Osteocyte (in vitro differentiated cells): ENCODE measurements at places on chromosomes 4 and X. TPM values are rescaled to one million over a fixed set of nuclear protein-coding genes. Genes with fewer than 3 reads are reported as not detected.

Gene SRPX
- total RNA-seq, result 41.7 and 48.0 TPM in 2 replicates

Gene USP27X
- total RNA-seq, result 4.5 and 4.6 TPM in 2 replicates

DNA sequence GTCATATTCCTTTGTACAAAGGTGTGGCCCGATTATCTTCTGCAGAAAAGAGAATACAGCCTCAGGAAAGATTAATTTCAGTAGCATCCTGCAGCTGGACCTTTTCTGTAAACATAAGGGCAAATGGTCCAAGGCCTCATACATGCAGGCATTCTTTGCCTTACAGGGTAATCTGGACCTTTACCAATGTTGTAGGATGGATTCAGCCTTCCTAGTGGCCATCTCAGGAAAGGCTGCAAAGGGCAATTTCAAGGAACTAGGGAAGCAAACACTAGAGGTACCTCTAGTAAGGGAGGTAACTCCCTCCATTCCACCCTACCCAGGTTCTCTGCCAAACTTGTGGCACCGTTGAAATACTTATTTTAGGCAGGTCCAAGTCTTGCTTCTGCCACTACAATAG, 43.0 kb downstream of the UGT2B28 start:
- peaks cover 4% of the 10 kb centered on the region for H3K27me3 ChIP-seq
- H3K27ac ChIP-seq, result no peak overlapping the region
- DNase-seq, result no peak
- no peak overlapping the region for H3K4me3 ChIP-seq

DNA sequence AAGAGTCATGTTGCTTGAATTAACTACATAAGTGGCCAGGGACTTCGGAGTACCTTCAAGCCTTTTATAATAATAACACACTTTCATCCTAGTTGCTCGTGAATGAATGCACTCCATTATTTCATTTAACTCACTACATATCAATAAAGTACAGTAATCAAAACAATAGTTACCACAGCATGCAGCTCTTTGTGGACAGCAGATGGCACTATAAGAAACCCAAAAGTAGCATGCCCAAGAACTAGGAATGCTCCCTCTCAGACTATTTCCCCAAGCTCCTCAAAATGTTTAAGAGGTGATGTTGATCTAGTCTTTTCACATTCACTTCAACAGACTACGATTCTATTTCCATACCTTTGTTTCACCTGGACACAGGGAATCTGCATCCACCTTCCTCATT, 500.8 kb upstream of the DIAPH2 start:
- no peaks in the 10 kb centered on the region for H3K4me1 ChIP-seq
- no peak overlapping the region for H3K27ac ChIP-seq
- H3K4me3 ChIP-seq, result no peak overlapping the region
- no peak for DNase-seq
- H3K36me3 ChIP-seq, result no peaks in the 10 kb centered on the region

GRCh38 chr4:82528868-82529267, 32.9 kb downstream of the TMEM150C start:
- no peak for DNase-seq
- no peaks in the 10 kb centered on the region for H3K4me1 ChIP-seq
- H3K27ac ChIP-seq, result no peak overlapping the region
- H3K36me3 ChIP-seq, result no peaks in the 10 kb centered on the region

DNA sequence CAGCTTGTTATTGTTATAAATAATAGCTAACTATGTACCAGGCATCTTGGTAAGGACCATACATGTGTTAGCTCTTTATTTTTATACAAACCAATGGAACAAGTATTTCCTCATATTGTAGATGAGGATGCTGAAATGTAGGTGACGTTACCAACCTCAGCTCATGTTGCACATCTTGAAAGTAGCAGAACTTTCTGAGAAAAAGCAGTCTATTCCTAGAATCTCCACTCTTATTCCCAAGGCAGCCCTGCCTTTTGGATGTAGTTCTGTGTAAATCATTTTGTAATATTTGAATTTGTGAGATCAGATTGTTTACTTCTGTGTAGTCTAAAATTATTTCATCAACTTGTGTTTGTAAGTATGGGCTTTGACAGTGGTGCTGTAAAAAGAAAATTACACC, 5.3 kb downstream of the FHDC1 start:
- no peaks in the 10 kb centered on the region for H3K27me3 ChIP-seq
- H3K36me3 ChIP-seq, result peaks cover 33% of the 10 kb centered on the region
- DNase-seq, result no peak
- H3K4me3 ChIP-seq, result no peak overlapping the region
- peaks cover 56% of the 10 kb centered on the region for H3K4me1 ChIP-seq
- H3K27ac ChIP-seq, result no peak overlapping the region

Gene SOX3
- total RNA-seq, result not detected in 2 replicates

- no peak overlapping the region for H3K4me3 ChIP-seq
- no peak overlapping the region for H3K27ac ChIP-seq
- no peaks in the 10 kb centered on the region for H3K36me3 ChIP-seq
- DNase-seq, result no peak
Measured at GRCh38 chrX:53294024-53294648, 12.8 kb upstream of the IQSEC2 start.

GRCh38 chr4:129623233-129623875, 527.4 kb downstream of the C4orf33 start:
- H3K4me3 ChIP-seq, result no peak overlapping the region
- H3K36me3 ChIP-seq, result no peaks in the 10 kb centered on the region
- peaks cover 4% of the 10 kb centered on the region for H3K4me1 ChIP-seq
- no peak for DNase-seq
- no peak overlapping the region for H3K27ac ChIP-seq
- no peaks in the 10 kb centered on the region for H3K27me3 ChIP-seq

GRCh38 chr4:14371131-14371530, 631.1 kb upstream of the CPEB2 start:
- H3K27ac ChIP-seq, result no peak overlapping the region
- no peak overlapping the region for H3K4me3 ChIP-seq
- H3K27me3 ChIP-seq, result peaks cover 21% of the 10 kb centered on the region
- no peaks in the 10 kb centered on the region for H3K4me1 ChIP-seq

Gene HTRA3
- 0.16 and 0.37 TPM in 2 replicates for total RNA-seq

Gene FRG1
- total RNA-seq, result 34.5 and 37.1 TPM in 2 replicates

- peaks cover 27% of the 10 kb centered on the region for H3K27me3 ChIP-seq
- no peak for DNase-seq
- H3K36me3 ChIP-seq, result no peaks in the 10 kb centered on the region
- no peaks in the 10 kb centered on the region for H3K4me1 ChIP-seq
- H3K4me3 ChIP-seq, result no peak overlapping the region
- H3K27ac ChIP-seq, result no peak overlapping the region
Measured at GRCh38 chr4:41538887-41539498, 1.0 kb downstream of the LIMCH1 start.

- H3K27me3 ChIP-seq, result peaks cover 23% of the 10 kb centered on the region
- no peaks in the 10 kb centered on the region for H3K4me1 ChIP-seq
- no peak overlapping the region for H3K27ac ChIP-seq
- no peak overlapping the region for H3K4me3 ChIP-seq
Measured at GRCh38 chr4:7677086-7677485, 242.4 kb upstream of the PSAPL1 start.

- peaks cover 7% of the 10 kb centered on the region for H3K36me3 ChIP-seq
- H3K4me3 ChIP-seq, result peak overlapping the region; percentile 26
- no peaks in the 10 kb centered on the region for H3K27me3 ChIP-seq
- H3K4me1 ChIP-seq, result peaks cover 72% of the 10 kb centered on the region
- no peak for DNase-seq
Measured at GRCh38 chr4:151169223-151169622, 69.8 kb downstream of the RPS3A start.

DNA sequence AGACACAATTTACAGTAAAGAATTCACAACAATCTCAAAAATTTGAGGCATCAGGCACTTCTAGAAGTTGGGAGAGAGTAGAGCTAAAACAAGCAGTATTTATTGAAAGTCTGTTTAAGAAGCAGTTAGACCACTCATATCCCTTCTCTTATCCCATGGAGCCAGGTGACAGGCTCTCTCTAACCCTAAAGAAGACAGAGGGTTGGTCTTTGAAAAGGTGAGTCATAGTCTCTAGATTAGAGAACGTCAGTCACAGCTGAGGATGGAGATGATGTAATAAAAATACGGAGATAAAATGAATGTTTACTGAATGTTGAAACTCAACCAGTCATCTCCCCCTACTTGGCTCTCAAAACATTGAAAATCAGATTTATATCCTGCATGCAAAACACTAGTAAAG, 223.8 kb downstream of the CHIC2 start:
- no peaks in the 10 kb centered on the region for H3K27me3 ChIP-seq

Gene GPR119
- not detected in 2 replicates for total RNA-seq

DNA sequence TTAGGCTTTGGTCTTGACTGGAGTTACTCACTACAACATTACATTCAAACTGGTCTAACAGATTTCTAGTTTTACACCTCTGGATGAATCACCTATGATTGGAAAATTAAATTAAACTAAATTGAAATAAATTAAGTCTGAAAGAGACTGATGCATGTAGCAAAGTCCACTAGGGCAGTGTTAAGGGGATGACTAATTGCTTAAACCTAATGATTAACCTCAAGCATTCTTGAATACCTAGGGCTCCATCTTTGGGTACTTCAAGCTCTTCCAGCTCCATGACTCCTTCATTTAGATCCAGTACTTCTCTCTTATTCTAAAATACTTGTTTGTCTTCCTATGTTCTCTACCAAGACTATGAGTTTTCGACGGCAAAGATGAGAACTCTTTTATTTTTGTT, 86.8 kb downstream of the SH2D1A start:
- H3K27me3 ChIP-seq, result no peaks in the 10 kb centered on the region
- no peak overlapping the region for H3K27ac ChIP-seq
- no peak for DNase-seq
- H3K4me1 ChIP-seq, result no peaks in the 10 kb centered on the region
- no peaks in the 10 kb centered on the region for H3K36me3 ChIP-seq
- no peak overlapping the region for H3K4me3 ChIP-seq

GRCh38 chrX:6225911-6226595, 2.6 kb downstream of the NLGN4X start:
- no peak overlapping the region for H3K27ac ChIP-seq
- H3K4me3 ChIP-seq, result peak overlapping the region; percentile 61
- no peaks in the 10 kb centered on the region for H3K36me3 ChIP-seq
- no peak for DNase-seq
- peaks cover 7% of the 10 kb centered on the region for H3K4me1 ChIP-seq
- peaks cover 39% of the 10 kb centered on the region for H3K27me3 ChIP-seq

GRCh38 chr4:152660526-152660925, 19.3 kb downstream of the TMEM154 start:
- H3K36me3 ChIP-seq, result peaks cover 2% of the 10 kb centered on the region
- H3K27ac ChIP-seq, result no peak overlapping the region
- no peaks in the 10 kb centered on the region for H3K4me1 ChIP-seq

Gene CSAG3
- total RNA-seq, result not detected in 2 replicates

GRCh38 chr4:3335982-3336381, 43.2 kb downstream of the RGS12 start:
- no peak overlapping the region for H3K4me3 ChIP-seq
- H3K4me1 ChIP-seq, result peaks cover 36% of the 10 kb centered on the region
- H3K36me3 ChIP-seq, result peaks cover 2% of the 10 kb centered on the region
- DNase-seq, result peak; percentile 71
- no peaks in the 10 kb centered on the region for H3K27me3 ChIP-seq

GRCh38 chrX:86455495-86455894, 307.2 kb downstream of the DACH2 start:
- H3K4me3 ChIP-seq, result no peak overlapping the region
- no peaks in the 10 kb centered on the region for H3K36me3 ChIP-seq
- no peak for DNase-seq
- no peak overlapping the region for H3K27ac ChIP-seq
- no peaks in the 10 kb centered on the region for H3K27me3 ChIP-seq
- H3K4me1 ChIP-seq, result no peaks in the 10 kb centered on the region

- H3K4me1 ChIP-seq, result no peaks in the 10 kb centered on the region
- H3K4me3 ChIP-seq, result no peak overlapping the region
- no peaks in the 10 kb centered on the region for H3K27me3 ChIP-seq
- H3K27ac ChIP-seq, result no peak overlapping the region
Measured at GRCh38 chr4:79923281-79923680, 149.7 kb downstream of the ANTXR2 start.

- no peaks in the 10 kb centered on the region for H3K4me1 ChIP-seq
Measured at GRCh38 chr4:79917246-79917645, 155.8 kb downstream of the ANTXR2 start.

DNA sequence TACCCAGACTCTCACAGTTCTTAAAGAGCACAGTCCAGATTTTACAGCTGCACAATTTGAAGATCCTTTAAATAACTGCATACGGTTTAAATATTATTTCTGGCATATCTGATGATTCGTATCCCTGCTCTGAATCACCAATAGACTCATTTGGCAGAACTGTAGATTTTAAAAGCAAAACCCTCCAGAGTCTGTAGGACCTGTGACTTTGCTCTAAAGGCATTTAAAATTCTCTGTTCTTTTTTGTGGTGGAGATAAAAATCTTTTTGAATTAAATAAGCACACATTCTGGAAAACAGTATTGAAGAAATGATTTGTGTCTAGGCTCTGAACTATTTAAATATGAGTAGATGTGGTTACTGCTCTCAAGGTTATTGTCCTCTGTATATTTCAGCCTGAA, 246.2 kb upstream of the PITX2 start:
- no peak for DNase-seq
- no peak overlapping the region for H3K4me3 ChIP-seq

GRCh38 chr4:165537028-165537648, 158.3 kb downstream of the CPE start:
- H3K4me1 ChIP-seq, result peaks cover 3% of the 10 kb centered on the region
- H3K27ac ChIP-seq, result no peak overlapping the region
- DNase-seq, result no peak
- H3K4me3 ChIP-seq, result no peak overlapping the region
- no peaks in the 10 kb centered on the region for H3K36me3 ChIP-seq

GRCh38 chrX:150527108-150527507, 41.3 kb upstream of the MTM1 start:
- H3K4me1 ChIP-seq, result no peaks in the 10 kb centered on the region
- H3K27ac ChIP-seq, result no peak overlapping the region
- peaks cover 3% of the 10 kb centered on the region for H3K27me3 ChIP-seq
- H3K36me3 ChIP-seq, result no peaks in the 10 kb centered on the region

DNA sequence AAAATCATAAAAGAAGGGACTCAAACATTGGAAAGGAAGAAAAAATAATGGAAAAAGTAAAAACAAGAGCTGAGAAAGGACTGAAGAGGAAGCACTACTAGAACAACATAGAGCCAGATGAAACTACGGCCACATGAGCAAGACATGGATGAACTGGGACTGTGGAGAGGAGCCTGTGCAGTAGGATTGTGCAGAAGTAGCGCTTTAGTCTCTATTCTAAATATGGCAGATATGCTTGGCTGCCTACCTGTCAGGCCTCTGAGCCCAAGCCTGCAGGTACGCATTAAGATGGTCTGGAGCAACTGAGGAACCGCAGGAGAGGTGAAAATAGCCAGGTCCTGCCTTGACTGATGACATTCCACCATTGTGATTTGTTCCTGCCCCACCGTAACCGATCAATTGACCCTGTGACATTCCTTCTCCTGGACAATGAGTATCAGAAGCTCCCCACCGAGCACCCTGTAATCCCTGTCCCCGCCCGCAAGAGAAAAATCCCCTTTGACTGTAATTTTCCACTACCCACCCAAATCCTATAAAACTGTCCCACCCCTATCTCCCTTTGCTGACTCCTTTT, 154.3 kb downstream of the CAMK2D start:
- H3K4me3 ChIP-seq, result no peak overlapping the region
- no peak for DNase-seq
- peaks cover 42% of the 10 kb centered on the region for H3K36me3 ChIP-seq
- no peak overlapping the region for H3K27ac ChIP-seq
- H3K27me3 ChIP-seq, result no peaks in the 10 kb centered on the region

DNA sequence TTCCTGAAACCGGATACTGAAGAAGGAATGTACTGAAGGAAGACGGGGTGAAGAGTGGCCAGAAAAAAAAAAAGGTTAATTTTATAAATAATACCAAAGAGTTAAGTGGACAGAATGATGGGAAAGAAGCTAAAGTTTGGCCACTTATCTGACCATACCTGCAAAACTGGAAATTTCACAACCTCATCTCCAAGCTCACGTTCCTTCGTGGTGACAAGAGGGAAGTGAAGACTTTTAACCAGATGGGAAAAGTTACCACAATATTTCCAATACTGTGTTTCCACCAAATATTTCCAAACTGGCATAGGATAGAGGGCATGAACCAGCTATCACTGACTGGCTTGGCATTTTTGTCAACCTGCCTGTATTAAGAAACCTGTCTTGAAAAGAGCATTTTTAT, 56.4 kb downstream of the MAML3 start:
- H3K36me3 ChIP-seq, result no peaks in the 10 kb centered on the region
- no peaks in the 10 kb centered on the region for H3K27me3 ChIP-seq
- H3K27ac ChIP-seq, result no peak overlapping the region
